ELR (cell line): ENCODE measurements at places on chromosomes 16 and 17.

GRCh38 chr17:66430846-66431795 is 128.7 kb downstream of the PRKCA start:
- DNase-seq: peak; percentile 61

DNA sequence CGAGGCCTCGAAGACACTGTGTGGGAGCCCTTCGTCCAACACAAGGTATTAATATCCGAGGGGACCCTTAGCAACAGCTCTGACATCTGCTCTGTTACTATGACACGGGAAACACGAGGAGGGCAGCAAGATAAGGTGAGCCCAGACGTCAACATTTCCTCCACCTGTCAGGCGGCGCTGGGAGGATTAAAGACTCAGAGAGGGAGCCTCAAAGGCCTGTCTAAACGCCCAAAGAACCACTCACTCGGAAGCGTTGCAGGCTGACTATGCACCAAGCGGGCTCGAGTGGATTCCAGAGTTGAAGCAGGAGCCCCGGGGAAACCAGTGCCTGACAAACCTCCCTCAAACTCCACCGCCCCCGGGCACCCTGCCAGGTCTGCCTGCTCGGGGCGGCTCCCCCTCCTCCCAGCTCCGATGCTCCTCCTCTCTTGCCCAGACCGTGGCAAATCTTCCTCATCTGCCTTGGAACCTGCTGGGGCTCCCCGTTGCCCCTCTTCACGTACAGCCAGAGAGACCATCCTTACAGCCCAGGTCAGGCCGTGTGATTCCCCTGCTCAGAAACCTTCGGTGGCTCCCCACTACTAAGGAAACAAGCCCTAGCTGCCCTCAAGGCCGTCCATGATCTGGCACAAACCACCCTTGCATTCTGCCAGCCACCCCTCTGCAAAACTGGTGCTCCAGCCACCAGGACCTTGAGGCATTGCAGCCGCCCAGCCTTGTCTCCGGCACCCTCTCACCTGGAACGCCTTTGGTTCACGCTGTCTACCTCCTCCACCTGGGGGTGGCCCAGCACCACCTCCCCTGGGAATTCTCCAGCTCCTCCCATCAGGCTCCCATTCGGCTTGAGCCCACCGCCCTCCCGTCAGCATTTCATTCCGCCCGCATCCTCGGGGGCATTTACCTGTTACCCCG is 16.2 kb downstream of the RPH3AL start:
- no peak for DNase-seq

DNA sequence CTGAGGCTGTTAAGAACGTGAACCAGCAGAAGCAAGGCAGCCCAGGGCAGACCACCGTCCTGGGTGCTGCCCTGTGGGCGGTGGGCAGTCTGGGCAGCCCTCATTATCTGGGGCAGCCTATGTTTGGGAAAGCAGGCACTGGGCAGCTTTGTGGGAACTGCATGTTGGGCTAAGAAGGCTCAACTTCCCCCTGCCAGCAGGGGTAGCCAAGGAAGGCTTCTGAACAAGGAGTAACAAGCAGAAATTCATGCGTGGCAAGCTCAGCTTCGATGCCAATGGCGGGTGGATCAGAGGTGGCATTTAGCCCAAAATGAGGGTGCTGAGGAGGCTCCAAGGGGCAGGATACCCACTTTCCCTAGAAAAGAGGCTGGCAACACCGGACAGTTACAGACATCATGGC is 42.7 kb upstream of the METRNL start:
- DNase-seq: no peak

GRCh38 chr16:79365702-79366101 is 234.8 kb downstream of the MAF start:
- no peak for DNase-seq

DNA sequence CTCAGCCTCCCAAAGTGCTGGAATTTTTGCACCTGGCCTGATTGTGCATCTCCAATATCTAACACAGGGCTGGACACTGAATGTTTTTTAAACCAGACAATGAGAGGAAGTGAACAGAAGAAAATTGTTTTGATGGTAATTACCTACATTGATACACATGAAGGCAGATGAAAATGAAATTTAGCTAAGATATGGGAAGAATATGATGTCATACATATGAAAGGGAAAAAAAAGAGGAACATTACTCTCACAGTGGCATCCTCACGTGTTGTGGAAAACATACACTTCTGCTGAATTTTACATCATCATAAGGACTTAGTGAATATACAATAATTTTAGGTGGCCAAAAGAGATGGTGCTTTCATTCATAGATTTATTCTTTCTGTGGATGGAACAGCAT is 111.7 kb downstream of the SYCE1L start:
- DNase-seq: no peak

DNA sequence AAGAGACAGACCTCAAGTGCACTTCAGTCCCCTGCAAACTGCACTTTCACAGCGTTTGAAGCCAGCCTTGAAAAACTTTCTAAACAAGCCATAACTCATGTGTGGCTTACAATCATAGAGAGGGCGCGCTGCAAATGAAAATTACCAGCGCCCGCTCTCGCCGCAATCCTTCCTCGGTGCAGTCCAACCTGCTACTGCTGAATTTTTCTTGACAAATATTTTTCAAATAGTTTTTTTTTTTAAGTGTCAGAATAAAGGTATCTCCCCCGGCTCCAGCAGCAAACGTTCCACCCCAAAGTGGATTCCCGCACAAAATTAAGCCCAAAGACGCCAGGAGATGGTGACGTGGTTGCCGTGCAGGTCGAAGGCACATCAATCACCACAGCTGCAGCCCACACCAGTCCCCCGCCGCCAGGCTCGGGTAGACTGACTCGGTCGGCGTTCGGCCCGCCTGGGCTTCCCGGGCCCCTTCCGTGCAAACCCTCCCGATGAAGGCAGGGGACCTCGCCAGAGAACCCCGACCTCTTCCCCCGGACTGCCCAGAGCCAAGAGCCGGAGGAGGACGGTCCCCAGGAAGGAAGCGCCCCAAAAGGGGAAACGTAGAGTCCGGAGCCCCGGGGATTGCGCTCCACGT is 630 bp downstream of the GRB2 start:
- peak; percentile 70 for DNase-seq

GRCh38 chr17:4492721-4493561 is 5.7 kb upstream of the SPNS2 start:
- peak; percentile 55 for DNase-seq

DNA sequence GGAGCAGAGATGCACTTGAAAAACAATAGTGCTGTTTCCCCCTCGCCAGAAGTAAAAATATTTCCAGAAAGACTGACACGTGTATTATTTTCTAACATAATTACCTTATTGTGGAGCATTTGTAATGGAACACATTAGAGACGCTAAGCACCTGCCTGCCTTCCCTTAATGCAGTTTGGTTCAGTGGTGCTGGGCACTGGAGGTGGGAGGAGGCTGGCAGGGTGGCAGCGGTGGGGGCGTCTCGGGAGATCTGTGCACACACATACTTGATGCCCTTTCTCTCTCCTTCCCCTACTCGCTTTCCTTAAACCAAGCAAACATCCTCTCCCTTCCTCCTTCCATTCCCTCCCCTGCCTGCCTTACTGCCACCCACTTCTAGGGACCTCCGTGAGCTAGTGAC is 156.6 kb upstream of the SDK2 start:
- DNase-seq: no peak

DNA sequence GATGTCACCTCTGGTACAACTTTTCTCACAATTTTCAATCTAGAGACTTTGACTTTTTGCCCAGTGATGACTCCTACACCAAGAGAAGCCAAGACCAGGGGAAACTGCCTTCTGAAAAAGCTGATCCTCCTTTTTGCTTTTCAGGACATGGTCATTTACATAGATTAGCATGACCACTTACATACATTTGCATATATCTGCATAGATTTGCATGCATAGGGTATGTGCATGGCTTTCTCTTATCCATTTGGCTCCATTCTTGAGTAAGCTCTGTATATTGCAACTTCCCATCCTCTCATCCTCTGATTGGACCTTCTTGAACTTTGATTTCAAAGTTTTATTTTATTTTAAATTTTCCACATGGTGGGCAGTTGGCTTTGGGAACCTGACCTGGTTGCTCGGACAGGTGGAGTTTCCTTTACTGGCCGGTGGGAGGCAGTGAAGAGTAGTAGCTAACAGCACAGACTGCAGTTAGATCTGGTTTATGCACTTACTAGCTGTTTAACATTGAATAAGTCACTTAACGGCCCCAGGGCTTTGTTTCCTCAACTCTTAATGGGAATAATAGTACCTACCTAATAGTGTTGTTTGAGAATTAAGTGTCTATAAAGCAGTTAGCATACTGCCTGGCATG is 92.9 kb downstream of the GPR139 start:
- DNase-seq: peak; percentile 10

DNA sequence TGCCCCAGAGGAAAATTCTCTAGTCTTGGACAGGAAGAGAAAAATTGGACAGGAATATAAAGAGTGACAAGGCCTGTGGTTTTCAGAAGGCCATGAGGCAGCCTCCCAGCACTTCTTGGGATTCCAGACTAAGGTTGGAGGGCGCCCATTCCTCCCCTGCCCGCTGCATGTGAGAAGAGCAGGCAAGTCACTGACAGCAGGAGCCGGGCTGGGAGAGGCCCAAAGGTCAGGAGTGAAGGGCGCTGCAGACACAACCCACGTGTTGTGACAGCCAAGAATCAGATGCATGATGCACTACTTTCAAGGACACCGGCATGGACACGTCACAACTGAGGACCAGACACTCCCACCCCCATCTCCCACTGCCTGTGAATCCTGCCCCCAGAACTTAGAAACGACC is 256.7 kb downstream of the CBLN1 start:
- DNase-seq: no peak

GRCh38 chr16:68077866-68078700 is 7.1 kb upstream of the NFATC3 start:
- DNase-seq: no peak

- DNase-seq: no peak
Observed at GRCh38 chr17:68148936-68149335, 98.9 kb upstream of the AMZ2 start.

DNA sequence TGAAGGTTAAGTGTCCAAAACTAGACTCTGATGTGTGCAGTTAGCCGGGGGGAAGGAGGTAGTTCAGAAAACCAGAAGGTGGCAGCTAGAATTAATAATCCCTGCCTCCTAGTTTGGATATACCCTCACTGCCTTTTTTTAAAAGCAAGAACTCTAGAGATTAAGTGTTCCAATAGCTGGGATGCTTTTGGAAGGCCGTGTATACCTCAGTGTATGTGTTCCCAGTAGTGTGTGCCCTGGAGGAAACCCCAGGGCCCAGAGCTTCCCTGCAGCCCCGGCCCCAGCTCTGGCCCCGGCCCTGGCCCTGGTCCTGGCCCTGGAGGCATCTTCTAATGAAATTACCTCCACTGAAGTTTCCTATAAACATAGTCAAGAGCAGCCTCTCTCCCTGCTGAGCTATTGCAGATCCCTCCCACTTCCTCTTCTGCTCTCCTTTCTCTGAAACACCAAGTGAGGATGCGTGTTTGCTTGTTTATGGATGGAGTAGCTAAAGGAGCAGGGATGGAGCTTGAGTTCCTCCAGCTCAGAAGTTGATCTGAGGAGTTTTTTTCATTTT is 130.7 kb downstream of the PRKCA start:
- DNase-seq: peak; percentile 49

DNA sequence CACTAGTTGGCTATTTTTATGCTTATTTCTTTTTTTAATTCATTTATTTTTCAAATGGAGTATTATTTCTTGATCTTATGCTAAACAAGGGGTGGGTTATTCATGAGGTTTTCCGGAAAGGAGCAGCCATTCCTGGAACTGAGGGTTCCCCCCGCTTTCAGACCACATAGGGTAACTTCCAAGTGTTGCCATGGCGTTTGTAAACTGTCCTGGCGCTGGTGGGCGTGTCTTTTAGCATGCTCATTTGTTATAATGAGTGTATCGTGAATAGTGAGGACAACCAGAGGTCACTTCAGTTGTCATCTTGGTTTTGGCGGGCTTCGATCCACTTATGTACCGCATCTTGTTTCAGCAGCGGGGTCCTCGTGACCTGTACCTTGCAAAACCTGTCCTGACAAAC is 29.6 kb upstream of the ASGR2 start:
- no peak for DNase-seq

DNA sequence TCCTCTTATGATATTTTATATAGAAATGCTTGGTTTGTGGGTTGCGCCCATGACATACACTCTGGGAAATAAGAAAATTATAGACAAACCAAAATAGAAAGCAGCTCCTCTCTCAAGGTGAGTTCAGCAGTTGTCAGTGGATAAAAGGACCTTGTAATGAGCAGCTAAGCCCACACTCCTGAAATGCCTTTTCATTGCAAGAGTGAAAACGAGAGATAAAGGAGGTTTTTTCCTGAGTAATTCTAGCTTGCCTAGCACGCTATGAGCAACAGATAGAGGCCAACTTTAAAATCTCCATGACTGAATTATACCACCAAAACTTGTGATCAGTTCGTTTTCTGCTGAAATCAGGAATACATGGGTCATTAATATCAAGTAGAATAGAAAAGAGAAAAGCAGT is 261.8 kb upstream of the CACNG5 start:
- DNase-seq: no peak

DNA sequence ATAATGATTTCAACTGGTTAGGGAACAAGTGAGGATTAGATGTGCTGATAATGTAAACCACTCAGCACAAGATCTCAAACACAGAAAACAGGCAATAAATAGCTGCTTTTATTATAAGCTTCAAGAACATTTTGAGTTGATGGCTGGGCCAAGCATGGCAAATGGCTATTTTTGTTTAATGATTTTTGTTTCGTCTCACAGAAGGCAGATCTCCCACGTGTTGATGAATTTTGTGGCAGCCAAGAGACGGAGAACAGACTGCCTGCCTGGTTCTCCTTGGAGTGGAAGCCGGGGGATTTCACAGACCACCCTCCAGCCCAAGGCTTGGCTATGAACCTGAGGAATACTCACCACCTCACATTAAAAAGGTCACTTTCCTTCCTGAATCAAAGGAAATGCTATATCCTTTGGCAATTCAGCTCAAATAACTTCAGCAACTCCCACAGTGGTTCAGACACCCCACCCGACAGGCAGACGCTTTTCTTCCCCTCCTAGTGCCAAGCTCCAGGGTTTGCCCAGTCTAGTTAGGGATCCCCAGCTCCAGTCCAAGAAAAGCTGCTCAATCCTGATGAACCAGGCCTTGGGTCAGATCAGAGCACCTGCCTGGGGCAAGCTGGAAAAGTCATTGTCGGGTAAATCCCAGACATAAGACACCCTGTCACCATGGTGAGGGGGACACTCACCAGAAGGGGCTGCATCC is 593.5 kb downstream of the TOX3 start:
- DNase-seq: no peak

DNA sequence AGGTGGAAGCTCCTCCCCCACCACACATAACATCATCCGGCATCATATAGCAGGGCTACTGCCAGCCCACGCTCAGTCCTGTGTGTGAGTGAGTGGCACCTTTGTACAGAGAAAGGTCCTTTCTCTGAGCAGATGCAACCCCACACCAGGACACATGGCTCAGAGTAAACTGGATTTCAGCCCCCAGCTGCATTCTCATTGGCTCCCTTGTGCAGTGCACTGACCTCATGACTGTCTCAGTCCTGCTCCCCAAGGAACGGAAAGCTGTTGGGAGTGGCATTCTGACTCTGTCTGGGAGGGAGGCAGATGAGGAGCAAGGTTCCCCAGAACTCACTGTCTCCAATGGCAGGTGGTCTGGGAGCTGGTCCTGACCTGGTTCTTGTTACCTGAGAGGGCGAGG is 244.1 kb downstream of the PHKB start:
- DNase-seq: no peak

GRCh38 chr17:15882058-15882720 is 62.7 kb upstream of the ADORA2B start:
- DNase-seq: peak; percentile 8

GRCh38 chr17:48262982-48263730 is 155.6 kb downstream of the SNX11 start:
- DNase-seq: peak; percentile 60

GRCh38 chr16:53911513-53911912 is 207.6 kb downstream of the FTO start:
- no peak for DNase-seq
